CMK (cell line): ENCODE measurements at places on chromosomes 3 and 15.

DNA sequence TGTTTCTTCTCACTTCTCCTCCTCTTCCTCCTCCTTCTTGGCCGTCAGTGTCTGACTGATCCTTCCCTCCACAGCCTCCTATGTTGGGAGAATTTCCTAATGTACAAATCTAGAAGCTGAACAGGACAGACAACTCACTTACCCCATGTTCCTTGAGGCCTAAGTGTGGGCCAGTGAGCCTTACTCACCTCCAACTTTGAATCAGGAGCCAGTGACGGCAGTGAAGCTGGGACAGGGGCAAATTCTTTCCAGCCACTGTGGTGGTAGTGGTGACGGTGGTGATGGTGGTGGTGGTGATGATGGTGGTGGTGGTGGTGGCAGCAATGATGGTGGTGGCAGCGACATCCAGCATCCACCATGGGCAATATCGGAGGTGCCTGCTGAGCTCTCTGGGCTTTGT lies 166.3 kb downstream of the FAM43A start:
- no peak for DNase-seq

GRCh38 chr15:59689626-59690236 lies 611 bp upstream of the BNIP2 start:
- DNase-seq = peak; percentile 59

- DNase-seq = no peak
Measured at GRCh38 chr15:81744364-81744763, 301.5 kb downstream of the MEX3B start.

DNA sequence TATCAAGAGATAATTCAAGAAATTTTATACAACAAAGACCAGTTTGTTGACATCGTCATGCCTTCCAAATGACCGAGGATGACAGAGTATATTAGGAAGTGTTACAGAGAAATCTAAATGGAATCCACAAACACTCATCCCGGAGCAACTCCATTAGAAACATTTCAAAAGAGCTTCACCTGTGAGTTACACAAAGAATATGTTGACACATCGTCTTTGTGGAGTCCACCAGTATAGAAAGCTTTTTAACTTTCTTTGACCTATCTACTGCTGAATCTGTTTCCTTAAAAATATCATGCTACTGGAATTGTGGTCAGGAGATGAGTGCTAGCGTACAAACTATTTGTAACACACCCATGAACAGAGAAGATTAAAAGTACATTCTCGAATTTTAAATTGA lies 130.4 kb downstream of the SUCLG2 start:
- DNase-seq = no peak

GRCh38 chr15:70956201-70956995 lies 63.8 kb downstream of the LRRC49 start:
- DNase-seq = no peak

GRCh38 chr3:69008980-69009379 lies 4.5 kb downstream of the EOGT start:
- no peak for DNase-seq

GRCh38 chr15:51089699-51090453 lies 4.8 kb downstream of the TNFAIP8L3 start:
- DNase-seq = no peak

DNA sequence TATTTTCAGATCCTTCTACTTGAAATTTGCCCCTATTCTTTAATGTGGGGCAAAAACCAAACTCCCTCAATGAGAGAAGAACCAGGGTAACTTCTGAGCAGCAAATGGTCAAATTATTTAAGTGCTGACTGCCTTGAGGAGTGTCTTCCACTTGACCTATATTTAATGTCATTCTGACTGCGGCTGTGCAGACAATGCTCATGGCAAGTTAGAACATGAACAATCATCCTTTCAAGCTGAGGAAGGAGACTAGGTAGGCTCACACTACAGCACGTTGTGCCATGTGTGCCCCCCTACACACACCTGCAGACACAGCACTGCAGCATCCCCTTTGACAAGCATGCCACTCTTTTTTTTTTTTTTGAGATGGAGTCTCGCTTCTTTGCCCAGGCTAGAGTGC lies 98.2 kb downstream of the OSBPL10 start:
- DNase-seq = no peak

DNA sequence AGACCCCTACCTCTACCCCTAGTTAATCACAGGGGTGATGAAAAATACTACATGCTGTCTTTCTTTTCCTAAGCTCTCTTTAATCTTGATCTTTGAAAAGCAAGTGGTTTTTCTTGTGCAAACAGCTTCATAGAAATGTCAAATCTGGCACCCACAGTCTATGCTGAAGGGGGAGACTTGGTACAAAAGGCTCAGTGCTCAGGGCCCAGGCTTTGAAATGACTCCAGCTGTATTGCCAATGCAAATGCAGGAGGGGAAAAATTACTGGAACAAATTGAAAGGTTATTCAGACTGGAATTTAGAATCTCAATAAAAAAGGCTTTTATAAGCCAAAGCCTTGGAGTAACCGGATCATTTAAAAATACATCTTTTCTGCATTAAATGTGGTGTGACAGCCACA lies 223.9 kb downstream of the LRTM1 start:
- no peak for DNase-seq

DNA sequence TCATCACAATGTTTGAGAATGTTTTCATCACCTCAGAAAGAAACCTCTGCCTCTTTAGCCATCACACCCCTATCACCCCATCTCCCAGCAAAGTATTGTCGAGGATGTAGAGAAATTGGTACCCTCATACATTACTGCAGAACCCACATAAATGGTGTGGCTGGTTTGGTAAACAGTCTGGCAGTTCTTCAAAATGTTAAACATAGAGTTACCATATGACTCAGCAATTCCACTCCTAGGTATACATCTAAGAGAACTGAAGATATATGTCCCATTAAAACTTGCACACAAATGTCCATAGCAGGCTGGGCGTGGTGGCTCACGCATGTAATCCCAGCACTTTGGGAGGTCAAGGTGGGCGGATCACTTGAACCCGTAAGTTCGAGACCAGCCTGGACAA lies 8.7 kb upstream of the ETFA start:
- no peak for DNase-seq

- no peak for DNase-seq
Measured at GRCh38 chr3:117118604-117119003, 409.0 kb downstream of the TUSC7 start.

- no peak for DNase-seq
Measured at GRCh38 chr3:184993394-184993793, 159.5 kb downstream of the C3orf70 start.

DNA sequence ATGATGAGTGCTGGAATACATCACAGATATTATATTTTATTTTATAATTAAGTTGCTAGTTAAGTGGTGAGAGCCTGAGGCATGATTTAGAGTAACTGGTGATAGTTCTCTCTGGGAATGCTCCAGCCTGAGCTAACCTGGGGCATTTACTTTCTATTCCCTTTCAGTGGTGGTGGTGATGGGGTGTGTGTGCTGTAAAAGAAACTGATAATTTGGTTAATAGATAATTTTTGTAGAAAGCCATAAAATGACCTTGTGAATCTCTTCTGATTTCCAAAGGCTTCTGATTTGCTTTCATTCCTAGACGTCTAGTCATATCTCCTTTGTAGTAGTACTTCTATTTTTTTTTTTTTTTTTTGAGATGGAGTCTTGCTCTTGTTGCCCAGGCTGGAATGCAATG lies 46.8 kb upstream of the DPPA4 start:
- DNase-seq = no peak

GRCh38 chr15:101198031-101198575 lies 53.7 kb downstream of the CHSY1 start:
- no peak for DNase-seq

DNA sequence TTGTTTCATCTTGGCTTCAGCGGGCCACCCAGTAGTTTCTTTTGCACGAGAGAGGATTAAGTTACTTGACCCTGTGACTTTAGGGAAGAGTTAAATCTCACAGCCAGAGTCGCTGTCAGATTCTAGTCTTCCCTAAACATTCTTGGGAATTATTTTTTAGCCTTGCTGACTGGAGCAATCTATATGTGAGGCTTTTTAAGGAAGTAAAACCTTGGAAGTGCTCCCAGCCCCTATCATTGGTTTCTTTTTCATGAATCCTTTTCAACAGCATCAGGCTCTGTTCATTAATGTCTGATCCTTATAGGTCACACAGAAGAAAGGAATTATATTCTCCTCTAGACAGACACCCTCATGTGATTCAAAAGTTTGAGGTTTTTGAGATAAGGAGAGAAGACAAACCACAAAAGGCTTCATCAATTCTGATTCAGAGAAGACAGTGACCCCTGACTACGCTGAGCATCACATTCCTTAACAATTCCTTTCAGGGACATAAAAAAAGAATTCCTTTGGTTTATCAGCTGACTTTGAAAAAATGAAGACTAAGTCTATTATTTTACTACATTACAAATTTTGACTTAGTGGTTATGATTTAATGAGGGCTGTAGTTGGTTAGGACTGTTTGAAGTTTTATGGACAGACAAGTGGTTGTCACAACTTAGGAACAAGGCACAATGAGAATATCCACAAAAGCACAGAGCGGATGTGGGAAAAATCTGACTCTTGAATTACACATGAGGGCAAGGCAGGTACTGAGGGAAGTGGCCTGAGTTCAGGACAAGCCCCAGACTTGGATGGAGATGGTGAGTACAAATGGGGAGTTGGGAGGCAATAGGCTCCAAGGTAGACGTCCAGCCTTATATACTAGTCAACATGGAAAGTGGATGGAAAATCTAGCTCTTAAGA lies 171.1 kb upstream of the STT3B start:
- no peak for DNase-seq
